Right ventricle myocardium inferior (tissue), 1 donor: ENCODE measurements at places on chromosomes 3 and 15. TPM values are rescaled to one million over a fixed set of nuclear protein-coding genes. Genes with fewer than 3 reads are reported as not detected.

Gene ZBBX
- not detected for total RNA-seq

DNA sequence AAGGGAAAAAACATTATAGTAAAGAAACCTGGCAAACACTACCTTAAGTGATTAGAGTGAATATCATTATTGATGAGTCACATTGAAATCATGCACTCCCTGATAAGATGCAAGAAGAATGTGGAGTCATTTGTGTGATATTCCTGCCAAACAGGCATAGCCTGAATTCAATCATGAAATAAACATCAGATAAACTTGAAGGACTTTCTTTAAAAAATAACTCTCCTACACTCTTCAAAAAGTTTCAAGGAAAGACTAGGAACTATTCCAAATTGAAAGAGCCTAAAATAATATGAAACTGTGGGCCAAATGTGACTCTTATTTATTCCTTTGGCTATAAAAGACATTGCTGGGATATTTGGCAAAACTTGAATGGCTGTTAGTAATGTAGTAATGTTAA lies 625.7 kb upstream of the LMCD1 start:
- no peak for DNase-seq

Gene SLC2A2
- not detected for total RNA-seq

GRCh38 chr3:120407508-120408287 lies 43.1 kb downstream of the FSTL1 start:
- DNase-seq, result no peak

GRCh38 chr3:76552653-76553052 lies 487.2 kb upstream of the ROBO2 start:
- DNase-seq, result no peak

Gene ZNF501
- total RNA-seq, result 5.4 TPM

DNA sequence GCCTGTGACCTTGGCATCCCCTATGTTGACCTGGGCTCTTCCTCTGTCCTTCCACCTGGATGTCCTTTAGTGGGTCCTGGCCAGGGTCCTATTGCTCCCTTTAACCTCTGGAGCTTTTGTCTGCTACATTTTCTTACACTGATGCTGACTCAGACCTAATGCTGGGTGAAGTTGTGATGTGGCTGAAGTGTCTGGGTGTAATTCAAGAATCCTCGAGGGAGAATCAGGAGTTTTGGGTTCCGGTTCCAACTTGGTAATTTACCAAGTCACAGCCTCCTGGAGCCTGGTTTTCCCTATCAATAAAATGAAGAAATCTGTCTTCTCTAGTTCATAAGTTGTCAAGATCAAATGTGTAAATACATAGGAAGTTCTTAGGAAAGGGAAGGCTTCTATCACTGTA lies 25.6 kb downstream of the CEP19 start:
- no peak for DNase-seq

- DNase-seq, result no peak
These were observed 317.5 kb upstream of the CNTN6 start for GRCh38 chr3:775178-775880.

DNA sequence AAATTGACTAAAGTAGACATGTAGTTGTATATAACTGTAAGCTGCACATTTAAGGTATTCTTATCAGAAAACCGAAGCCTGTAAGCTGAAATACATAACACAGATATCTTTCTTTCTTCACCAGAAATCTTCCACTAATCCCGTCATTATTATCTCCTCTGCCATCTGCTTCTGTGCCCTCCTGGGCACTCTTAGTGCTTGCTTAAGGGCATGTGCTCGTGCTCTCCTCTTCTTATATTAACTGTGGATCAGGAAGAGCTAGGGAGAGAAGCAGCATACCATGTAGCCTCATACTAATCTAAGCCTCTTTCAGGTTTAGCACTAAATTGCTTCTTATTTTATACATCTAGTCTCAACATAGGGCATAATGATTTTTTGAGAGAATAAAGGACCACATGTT lies 60.8 kb downstream of the RIOX2 start:
- no peak for DNase-seq

- DNase-seq, result no peak
These were observed 23.5 kb downstream of the ZNF80 start for GRCh38 chr3:114213627-114214541.

- no peak for DNase-seq
These were observed 7.2 kb downstream of the UBA3 start for GRCh38 chr3:69072928-69073327.

Gene A4GNT
- total RNA-seq, result not detected

DNA sequence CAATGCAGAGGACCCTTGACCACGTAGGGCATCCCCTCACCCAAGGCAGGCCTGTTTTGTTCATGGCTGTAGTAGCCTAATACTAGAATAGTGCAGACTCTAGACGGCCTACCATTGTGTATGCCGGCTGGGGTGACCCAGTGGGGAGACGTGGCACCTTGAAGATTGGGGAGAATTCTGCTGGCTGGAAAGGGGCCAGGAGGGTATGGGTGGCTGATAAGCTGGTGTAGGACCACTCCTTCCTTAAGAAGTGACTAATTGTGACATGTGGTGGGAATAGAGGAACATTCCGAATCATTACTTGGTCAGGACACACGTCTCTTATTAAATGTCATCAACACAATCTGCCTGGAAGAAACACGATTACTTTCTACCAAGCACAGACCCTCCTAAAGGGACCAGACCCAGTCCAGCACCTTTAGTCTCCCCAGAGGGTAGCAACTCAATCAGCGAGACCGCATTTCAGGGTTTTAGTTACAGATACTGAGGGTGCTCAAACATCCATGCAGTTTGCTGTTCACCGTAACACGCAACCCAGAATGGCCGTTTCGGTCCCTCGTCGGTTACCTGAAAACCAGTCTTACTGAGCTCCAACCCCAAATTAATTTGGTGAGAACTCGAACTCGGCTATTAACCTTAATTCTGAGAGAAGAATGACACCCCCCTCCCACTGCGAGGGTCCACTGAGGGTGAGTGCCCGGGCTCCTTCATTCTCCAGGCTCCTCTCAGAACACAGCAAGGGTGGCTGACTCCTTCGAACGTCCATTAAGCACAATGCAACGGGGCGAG lies 1.6 kb upstream of the KLF13 start:
- no peak for DNase-seq

DNA sequence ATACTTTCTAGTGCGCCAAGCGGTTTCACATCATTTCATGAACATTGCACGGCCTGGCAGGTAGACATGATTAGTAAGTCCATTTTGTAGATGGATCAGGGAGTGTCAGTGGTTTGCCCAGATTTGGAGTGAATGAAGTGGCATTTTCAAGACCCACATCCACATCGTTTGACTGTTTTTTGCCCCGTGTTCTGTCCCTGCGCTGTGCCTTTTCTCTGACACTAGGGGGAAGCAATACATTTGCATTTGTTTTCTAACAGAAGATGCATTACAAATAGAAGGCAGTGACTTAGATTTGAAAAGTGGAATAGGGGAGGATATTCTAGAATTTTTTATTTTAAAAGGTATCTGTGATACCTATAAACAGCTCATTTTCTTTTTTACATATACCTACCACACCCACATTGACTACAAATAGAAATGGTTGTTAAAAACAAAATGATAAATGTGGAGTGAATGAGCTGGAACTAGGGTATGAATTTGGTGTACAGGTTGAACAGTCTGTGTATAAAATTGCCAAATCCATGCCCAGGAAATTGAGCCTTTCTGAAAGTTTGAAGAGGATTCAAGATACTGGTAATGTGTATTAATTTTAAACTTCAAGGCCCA lies 98.0 kb downstream of the USP13 start:
- no peak for DNase-seq

GRCh38 chr3:149547413-149547812 lies 72.9 kb downstream of the TM4SF4 start:
- peak; percentile 79 for DNase-seq

DNA sequence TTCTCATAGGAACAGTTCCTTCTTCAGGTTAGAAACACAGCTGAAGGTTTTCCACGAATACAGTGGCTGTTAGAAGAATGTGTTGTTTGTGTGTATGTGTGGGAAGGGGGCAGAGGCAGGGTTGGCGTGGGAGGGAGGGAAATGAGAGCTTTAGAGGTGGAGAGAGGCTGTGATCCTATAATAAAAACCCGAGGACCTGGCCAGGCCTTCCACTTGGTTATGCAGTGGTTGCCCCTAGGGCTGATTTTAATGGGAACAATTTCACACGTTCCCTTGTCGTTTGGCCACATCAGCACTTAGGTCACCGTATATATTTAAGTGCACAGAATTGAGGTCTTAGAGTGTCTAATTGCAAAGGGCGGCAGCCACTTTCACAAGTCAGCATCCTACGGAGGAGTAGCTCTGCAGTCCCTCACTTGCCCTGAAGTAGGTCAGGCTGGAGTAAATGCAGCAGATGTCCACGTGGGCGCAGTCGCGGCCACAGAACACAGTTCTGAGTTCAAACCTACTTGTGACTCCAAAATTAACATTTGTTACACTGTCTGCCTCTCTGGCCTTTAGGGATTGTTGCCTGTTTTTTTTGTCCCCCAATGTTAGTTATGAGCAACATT lies 85.6 kb downstream of the PDCD6IP start:
- no peak for DNase-seq

- peak; percentile 88 for DNase-seq
These were observed 58.2 kb downstream of the ZBTB38 start for GRCh38 chr3:141426404-141427034.

DNA sequence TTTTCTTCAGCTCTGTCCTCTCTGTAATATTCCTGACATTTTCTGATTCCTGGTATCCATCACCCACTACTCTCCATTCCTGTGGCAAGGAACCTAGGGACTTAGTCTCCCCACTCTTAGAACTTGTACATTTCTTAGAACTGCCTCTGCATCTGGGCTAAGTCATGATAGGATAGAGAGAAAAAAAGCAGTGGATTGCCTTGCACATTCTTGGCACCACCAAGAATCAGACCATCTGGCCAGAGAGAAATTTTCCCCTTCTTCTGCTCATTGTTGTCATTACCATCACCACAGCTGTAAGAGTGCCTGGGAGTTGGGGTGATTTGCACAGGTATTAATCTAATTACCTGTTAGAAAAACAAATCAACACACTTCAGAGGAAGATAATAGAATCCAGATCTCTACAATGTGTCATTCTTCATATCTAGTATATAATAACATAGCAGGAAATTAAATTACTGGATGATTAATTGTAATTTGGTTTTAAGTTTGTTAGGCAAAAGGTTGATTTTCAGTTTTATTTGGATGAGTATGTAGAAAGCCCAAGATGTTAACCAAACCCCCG lies 264.8 kb upstream of the ZPLD1 start:
- no peak for DNase-seq

DNA sequence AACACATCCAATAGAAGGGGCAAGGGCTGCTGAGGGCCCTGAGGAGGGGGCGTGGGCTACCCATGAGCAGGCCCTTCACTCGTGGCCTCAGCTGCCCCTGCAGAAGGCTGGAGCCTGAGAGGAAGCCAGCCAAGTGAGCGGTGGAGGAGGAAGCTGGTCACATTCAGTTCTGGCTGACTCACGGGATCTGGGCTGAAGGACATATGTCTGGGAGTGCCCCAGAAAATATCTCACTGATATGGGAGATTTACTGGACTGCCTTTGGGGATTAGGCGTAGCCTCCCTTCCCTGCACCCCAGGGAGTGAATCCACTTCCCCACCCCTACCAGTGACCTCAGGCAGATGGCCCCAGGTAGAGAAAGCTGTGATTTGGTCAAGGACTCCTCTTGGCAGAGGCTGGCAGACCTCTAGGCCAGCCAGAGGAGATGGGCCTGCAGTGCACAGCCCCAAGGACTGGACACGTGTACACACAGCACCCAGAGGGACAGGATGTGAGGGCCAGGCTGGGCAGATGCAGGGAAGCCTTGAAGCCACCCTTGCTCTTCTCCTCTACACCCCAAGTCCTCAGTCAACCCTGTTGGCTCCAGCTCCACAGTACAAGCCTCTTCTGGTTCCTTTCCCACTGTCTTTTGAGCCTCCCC lies 14.2 kb upstream of the ANKDD1A start:
- peak; percentile 86 for DNase-seq

DNA sequence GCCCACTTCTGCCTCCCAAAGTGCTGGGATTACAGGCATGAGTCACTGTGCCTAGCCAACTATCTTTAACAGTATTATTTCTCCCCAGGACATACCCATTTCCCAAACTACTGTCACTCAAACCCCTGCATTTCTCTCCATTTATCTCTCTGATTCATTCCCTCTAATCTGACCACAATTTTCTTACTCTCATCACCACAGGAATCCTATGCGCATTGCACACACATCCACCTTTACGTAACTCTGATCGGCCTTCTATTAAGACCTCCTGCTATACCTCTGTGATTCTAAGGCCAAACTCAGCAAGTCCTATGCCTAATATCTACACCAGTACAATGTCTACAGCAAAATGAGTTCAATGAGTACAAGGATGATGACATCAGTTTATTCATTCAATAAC lies 235.0 kb downstream of the ULK4 start:
- DNase-seq, result no peak
